Fibroblast of lung (primary cell): ENCODE measurements at places on chromosomes 13 and 19. TPM values are rescaled to one million over a fixed set of nuclear protein-coding genes. Genes with fewer than 3 reads are reported as not detected.
A peak's percentile ranks its signal among the peaks of the same experiment; 100 is the strongest.

Gene PNMA8B
- polyA plus RNA-seq = 0.12 and 0.14 TPM in 2 replicates

DNA sequence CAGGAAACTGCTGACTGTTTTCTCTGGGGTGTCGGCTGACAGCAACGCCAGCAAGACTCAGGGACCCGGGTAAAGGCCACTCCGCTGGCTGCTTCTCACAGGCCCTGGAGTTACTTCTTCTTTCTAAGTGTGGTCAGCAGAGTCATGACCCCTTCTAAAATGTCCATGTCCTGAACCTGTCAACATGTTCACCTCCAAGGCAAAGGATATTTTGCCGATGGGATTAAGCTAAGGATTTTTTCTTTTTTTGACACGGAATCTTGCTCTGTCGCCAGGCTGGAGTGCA lies 7.9 kb downstream of the PEX11G start:
- DNase-seq = no peak

DNA sequence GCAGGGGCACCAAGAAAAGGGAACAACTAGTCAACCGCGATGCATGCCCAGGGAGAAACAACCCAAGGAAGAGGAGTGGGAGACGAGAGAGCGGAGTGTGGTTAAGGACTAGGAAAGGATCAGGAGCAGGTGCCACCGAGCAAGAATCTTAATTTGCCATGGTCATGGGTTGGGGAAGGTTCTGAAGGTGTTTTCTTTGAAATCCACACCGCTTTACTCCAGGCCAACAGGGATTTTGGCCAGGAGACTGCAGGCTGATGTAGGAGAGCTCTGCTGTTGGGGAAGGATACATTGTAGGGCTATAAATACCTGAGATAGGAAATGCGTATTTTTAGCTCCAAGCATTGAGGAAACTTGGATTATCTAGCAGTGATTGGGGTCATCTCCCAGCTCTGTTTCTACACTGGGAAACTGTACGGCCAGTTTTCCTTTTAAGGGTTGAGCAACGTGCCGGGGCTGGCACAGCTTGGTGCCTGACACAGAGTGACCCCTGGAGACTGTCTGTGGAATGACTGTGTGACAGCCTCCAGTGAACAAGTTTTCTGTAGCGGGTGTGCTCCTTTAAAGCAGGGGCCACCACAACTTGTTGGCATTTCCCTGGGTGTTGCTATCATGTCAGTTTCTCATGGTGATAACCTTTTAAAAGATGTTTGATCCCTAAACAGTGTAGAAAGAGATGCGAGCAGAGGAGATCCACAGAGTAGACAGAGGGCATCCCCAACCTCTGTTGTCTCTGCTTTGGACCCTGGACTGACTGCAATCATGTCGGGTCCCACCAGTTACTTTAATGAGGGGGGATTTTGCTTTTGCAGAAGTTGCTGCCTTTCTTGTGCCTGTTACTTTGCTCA lies 34.3 kb downstream of the ZNF536 start:
- no peak for DNase-seq

DNA sequence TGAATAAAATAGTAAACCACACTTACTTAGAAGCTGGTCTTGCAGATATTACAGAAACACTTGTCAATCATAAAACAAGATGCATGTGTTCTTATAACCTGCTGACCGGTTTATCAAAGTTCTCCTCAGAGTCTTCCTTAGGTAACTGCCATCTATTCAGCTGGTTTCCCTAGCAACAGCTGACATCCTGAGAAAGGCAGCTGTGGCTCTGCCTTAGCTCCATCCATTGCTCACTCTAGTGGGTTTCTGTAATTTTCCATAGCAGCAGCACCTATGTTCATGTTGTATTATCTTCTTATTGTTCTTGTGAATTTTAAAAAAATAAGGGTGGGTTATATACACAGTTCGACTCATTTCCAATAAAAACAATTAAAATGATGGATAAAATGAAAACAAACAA lies 87.8 kb downstream of the RAP2A start:
- no peak for DNase-seq

- no peak for DNase-seq
Observed at GRCh38 chr19:49585023-49585422, 3.9 kb downstream of the PRRG2 start.

GRCh38 chr19:8079988-8080387 lies 27.4 kb downstream of the CCL25 start:
- DNase-seq = no peak

DNA sequence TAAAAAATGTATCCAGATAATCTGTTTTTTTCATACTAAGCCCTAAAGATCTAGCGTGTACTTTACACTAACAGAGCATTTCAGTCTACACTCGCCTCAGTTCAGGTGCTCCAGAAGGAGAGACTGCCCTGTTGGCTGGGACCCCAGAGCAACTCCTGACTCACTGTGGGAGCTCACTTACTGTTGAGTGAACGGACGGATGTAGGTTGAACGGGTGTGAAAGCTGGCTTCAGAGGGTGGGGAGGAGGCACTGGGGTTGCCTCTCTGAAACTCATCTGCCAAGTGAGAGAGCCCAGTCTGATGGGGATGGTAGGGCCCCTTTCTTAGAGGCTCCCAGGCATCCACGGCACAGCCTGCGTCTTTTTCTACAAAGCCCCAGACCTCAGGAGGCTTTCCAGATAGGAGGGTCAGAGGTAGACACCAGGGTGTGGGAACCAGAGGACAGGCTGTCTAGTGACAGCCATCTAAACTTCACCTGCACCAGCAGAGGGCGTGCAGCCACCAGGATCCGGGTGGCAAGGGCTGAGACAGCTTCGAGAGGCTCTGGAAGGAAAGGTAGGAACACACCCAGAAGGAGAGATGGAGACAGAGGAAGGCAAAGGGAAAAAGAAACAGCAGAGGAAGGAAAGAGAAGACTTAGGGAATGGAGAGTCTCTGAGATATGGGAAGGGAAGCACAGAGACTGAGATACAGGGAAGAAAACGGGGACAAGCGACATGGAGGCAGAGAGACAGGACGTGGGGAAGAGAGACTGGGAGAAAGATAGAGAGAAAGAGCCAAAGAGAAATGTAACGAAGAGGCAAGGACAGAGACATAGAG lies 3.7 kb downstream of the KASH5 start:
- peak; percentile 50 for DNase-seq

DNA sequence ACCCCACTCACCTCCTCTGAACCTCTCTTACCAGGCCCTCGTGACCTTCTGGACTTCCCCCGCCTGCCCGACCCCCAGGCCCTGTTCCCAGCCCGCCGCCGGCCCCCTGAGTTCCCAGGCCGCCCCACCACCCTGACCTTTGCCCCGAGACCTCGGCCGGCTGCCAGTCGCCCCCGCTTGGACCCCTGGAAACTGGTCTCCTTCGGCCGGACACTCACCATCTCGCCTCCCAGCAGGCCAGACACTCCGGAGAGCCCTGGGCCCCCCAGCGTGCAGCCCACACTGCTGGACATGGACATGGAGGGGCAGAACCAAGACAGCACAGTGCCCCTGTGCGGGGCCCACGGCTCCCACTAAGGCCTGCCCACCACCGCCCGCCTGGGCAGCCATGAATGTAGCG lies 3.2 kb downstream of the TTC9B start:
- no peak for DNase-seq
